ENCODE measurements at places on chromosomes 7 and 10.

- DNase-seq: no peak
Observed at GRCh38 chr7:12805518-12805928, 118.1 kb downstream of the ARL4A start.

DNA sequence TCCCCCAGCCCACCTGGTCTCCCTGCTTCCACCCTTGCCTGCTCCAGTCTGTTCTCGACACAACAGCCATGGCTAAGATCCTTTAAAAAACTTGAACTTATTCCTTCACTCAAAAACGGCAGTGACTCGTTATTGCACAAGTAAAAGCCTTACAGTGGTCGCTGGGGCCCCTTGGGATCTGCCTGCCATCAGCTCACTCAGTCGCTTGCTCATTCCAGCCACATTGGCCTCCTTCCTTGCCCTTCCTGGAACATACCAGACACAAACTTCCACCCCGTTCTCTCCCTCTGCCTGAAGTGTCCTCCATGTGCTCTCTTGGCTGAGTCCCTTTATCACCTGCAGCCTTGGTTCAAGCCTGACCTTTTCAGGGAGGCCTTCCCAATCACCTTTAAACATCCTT lies 4.7 kb downstream of the CCNY start:
- no peak for DNase-seq

GRCh38 chr10:80497187-80498077 lies 40.3 kb upstream of the SH2D4B start:
- no peak for DNase-seq

GRCh38 chr7:2929321-2930201 lies 85.5 kb upstream of the GNA12 start:
- DNase-seq: no peak

GRCh38 chr10:3265088-3265487 lies 92.5 kb upstream of the PITRM1 start:
- no peak for DNase-seq

GRCh38 chr10:112313911-112314310 lies 30.7 kb downstream of the TECTB start:
- no peak for DNase-seq

- DNase-seq: no peak
Observed at GRCh38 chr10:86690231-86690630, 21.9 kb downstream of the LDB3 start.

GRCh38 chr10:71696628-71697326 lies 22.8 kb downstream of the C10orf105 start:
- DNase-seq: peak; percentile 45

GRCh38 chr7:81244224-81244623 lies 325.4 kb upstream of the SEMA3C start:
- no peak for DNase-seq

GRCh38 chr7:119561751-119562150 lies 711.2 kb upstream of the KCND2 start:
- no peak for DNase-seq

GRCh38 chr10:48478980-48479811 lies 125.7 kb downstream of the ARHGAP22 start:
- DNase-seq: no peak

DNA sequence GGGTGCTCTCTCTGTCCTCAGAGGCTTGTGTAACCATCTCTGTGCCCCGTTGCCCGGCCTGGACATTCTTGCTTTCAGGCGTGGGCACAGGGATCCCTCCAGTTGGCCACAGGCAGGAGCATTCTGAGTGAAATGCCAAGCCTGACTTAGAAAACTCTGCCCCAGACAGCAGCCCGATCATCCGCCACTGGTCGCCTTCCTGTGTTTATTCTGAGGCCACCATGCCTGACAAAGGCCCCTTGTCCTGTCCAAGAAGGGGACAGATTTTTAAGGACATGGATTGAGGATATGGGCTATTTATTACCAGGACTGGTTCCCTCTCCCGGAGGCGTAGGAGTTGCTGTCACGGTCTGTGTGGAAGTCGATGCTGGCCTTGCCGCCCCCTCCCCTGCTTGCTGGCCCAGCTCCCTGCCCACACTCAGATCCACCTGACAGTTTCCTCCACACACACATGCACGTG lies 54.3 kb downstream of the SPOCK2 start:
- no peak for DNase-seq

GRCh38 chr7:130129011-130129411 lies 58.7 kb downstream of the KLHDC10 start:
- no peak for DNase-seq

GRCh38 chr10:72557362-72557761 lies 68.5 kb downstream of the MICU1 start:
- DNase-seq: no peak

- no peak for DNase-seq
Observed at GRCh38 chr7:9939176-9939575, 1034.5 kb upstream of the PHF14 start.

GRCh38 chr10:20265146-20265545 lies 448.9 kb downstream of the PLXDC2 start:
- no peak for DNase-seq

DNA sequence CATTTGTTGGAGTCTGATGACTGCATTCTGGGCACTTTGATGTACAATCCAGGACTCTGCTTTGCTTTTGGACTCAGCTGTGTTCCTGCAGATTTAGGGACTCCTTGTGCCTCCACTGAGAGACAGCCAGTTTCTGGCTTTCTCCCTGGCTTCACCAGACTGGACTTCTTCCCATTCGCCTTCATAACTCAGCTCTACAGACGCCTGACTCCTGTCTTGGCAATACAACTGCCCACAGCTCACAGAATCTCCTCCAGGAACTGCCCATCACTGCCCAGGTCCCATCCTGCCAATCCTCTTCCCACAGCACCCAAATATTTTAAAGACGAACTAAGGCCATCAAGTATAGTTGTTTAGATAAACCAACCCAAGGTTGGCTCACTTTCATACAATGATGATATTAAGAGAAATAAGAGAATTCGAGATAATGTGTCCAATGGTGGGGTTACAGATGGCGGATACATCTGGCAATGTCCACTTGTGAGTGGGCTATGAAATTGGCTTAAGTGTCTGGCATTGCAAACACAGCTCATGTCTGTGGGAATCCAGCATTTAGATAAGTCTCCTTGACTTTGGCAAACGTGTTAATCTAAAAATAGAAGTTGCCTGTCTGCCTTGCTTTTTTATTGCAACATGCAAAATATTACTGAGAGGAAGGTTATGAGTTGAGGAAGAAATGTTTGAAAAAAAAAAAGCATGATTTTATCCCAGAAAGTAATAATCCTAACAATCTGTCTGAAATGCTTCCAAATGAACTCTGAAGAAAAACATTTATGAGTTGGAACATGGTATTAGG lies 95.1 kb downstream of the ITGA8 start:
- DNase-seq: no peak

- DNase-seq: no peak
Observed at GRCh38 chr7:28686418-28686800, 271.7 kb downstream of the TRIL start.

GRCh38 chr10:84375881-84376280 lies 47.5 kb downstream of the CCSER2 start:
- no peak for DNase-seq

GRCh38 chr7:38178695-38179344 lies 775 bp downstream of the STARD3NL start:
- no peak for DNase-seq

DNA sequence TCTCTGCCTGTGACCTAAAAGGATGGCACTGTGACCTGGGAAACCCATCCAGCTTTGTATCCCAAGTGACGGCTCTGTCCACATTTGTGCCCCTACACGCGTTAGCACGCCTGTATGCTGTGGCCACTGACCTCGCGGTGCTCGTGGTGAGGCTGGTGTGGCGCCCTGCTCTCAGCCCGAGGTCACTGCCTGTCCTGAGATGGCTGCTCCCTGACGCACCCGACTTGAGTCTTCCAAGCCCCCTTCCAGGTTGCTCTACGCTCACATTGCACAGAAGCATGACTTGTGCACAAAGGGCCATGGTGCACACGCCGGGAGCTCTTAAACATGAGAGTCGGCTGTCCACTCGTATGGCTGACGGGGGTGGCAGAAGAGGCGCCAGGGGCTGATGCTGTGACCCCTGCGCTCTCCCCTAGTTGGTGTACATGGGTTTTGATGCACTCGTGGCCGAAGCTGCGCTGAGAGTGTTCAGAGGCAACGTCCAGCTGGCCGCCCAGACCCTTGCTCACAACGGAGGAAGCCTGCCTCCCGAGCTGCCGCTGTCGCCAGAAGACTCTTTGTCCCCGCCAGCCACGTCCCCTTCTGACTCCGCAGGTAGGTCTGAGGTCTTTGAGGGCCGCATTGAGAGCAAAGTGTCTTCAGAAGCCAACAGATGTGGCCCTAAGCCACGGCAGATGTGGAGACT lies 33.5 kb downstream of the WDR86 start:
- no peak for DNase-seq

DNA sequence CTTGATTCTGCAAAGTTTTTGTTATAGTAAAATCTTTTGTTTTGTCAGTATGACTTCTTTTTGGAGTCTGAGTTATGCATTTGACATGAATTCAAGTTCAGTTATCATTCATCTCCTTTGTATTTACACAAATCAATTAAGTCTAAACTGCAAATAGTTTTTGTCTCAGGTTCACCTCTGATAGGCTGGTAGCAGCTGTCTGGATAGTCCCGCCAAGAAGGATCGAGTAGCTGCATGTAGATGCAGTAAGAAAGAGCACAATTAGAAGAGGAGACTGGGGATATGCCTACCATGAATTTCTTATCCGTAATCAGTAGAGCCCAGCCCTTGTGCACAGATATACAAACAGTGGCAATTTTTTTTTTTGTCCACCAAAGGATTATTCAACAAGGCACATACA lies 392.5 kb upstream of the ETV1 start:
- no peak for DNase-seq

DNA sequence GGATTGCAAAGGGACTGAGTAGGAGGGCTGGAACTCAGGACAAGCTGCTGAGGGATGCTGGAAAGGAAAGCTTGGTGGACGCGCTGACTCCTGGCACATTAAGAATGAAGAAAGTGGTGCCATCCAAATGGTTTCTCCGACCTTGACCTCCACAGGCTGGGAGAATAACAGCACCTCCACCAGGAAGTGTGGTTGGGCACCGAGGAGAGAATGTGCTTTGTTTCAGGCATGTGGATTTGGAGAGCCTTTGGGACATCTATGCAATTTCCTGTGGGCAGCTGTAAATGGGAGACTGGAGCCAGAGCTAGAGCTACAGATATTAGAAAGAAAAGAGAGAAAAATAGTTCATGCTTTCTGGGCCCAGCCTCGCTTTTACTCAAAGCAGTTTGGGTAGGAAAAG lies 29.8 kb upstream of the HABP2 start:
- no peak for DNase-seq

- DNase-seq: no peak
Observed at GRCh38 chr7:141990011-141990725, 5.5 kb upstream of the MGAM start.

GRCh38 chr7:31493714-31494181 lies 20.1 kb upstream of the ITPRID1 start:
- no peak for DNase-seq

GRCh38 chr7:114084002-114084471 lies 165.2 kb upstream of the PPP1R3A start:
- no peak for DNase-seq

GRCh38 chr10:100939763-100940344 lies 27.1 kb downstream of the SLF2 start:
- no peak for DNase-seq

- no peak for DNase-seq
Observed at GRCh38 chr10:112797855-112798254, 152.2 kb upstream of the TCF7L2 start.

GRCh38 chr7:116461500-116461899 lies 38.0 kb upstream of the CAV2 start:
- DNase-seq: no peak

GRCh38 chr10:124319926-124320391 lies 98.8 kb downstream of the OAT start:
- no peak for DNase-seq

DNA sequence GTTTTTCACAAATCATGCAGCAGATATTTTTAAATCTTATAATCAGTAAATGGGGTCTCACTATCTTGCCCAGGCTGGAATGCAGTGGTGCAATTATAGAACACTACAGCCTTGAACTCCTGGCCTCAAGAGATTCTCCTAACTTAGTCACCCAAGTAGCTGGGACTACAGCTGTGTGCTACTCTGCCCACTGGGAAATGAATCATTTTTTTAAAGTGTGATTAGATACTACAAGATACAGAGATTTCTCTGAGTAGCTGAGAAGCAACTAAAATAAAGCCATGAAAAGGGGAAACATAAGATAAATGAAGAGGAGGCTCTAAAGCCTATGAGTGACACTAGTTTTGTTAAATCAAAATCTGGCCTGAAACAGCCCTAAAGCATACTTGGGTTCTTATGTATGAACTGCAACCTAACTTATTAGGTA lies 119.7 kb downstream of the JMJD1C start:
- DNase-seq: no peak

DNA sequence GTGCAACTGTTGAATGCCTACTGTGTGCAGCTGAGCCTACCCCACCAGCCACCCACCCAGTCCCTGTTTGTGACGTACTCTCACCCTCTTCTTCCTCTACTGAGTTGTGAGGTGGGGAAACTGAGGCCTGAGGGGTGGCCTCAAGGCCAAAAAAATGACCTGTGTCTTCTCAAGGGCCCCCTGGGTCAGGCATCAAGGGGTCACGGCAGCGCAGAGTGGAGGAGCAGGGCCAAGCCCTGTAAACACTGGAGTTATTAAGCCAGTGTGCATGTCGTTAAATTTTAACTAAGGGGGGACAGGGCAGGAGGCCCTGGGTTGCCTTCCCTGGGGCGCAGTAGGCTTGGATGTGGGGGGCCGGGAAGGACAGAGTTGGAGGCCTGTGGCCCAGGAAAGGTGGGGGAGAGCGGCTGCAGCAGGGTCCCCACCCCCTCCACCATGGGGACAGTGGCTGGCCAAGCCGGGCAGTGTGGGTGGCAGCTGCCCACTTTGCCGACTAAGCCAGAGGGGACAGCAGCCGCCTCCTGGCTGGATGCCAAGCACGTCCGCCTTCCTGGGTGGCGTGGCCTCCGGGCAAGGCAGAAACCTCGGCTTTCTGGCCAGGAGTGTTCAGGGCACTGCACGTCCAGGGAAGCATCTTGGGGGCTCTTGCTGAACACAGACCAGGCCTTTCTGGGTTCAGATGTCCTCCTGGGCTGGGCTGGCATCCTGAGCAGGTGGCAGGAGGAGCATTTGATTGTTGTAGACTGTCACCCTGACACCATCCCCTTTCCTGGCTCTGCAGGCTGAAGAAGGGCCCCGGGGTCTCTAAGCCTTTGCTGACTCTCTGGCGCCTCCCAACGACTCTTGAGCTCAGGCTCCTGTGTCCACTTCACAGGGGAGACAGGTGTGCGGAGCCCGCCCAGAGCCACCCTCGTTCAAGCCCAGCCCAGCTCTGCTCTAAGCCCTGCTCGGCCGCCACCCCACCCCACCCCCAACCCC lies 1.9 kb downstream of the SLC29A4 start:
- no peak for DNase-seq

- DNase-seq: no peak
Observed at GRCh38 chr7:144824360-144824759, 11.5 kb downstream of the TPK1 start.

DNA sequence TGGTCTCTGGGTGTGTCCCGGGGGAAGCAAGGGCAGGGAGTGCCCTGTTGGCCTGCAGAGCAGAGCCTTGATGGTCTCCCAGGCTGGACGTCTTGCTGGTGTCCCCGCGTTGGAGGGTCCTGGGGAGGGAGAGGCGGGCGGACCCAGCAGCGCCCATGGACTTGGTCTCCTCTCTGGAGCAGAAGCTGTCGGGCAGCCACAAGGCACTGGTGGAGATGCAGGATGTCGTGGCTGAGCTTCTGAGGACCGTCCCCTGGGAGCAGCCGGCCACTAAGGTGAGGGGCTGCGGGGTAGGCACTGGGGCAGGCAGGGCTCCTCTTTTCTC lies 20.9 kb downstream of the TTYH3 start:
- no peak for DNase-seq

Measured in stimulated activated CD8-positive, alpha-beta memory T cell treated with anti-CD3 and anti-CD28 coated beads, Interleukin-15, amount 100 ng/mL, for 48 hours (primary cell).